ENCODE measurements at places on chromosomes 13 and 19. TPM values are rescaled to one million over a fixed set of nuclear protein-coding genes. Genes with fewer than 3 reads are reported as not detected.
A peak's percentile ranks its signal among the peaks of the same experiment; 100 is the strongest.

GRCh38 chr19:56905631-56906150 lies 65.2 kb upstream of the PEG3 start:
- DNase-seq = no peak

GRCh38 chr19:33344573-33344925 lies 29.0 kb upstream of the CEBPG start:
- no peak for DNase-seq

- DNase-seq = no peak
Measured at GRCh38 chr13:74067818-74068217, 66.4 kb downstream of the KLF12 start.

GRCh38 chr19:50562996-50563395 lies 5.2 kb downstream of the LRRC4B start:
- no peak for DNase-seq

DNA sequence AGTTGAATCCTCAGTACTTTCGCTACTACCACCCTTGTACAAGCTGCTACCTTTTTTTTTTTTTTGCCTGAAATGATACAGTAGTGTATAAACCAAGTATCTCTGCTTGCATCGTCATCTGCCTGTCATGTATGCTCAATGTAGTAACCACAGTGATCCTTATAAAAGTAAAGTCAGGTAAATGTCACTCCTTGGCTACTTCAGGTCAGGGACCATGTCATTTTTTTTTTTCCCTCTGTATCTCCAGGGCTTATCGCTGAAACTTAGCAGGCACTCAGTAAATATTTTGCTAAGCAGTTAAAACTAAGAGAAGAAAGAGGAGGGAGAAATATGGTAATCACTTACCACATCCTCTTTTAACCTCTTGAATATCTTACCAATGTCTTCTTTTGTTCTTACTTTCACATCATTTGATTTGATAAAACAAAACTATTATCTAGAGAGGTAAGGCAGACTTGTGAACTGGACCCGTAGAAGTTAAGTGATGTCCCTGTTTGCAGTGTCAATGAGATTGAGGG lies 96.8 kb upstream of the KLF12 start:
- no peak for DNase-seq

- peak; percentile 74 for DNase-seq
Measured at GRCh38 chr19:9914315-9915207, 21.8 kb downstream of the OLFM2 start.

DNA sequence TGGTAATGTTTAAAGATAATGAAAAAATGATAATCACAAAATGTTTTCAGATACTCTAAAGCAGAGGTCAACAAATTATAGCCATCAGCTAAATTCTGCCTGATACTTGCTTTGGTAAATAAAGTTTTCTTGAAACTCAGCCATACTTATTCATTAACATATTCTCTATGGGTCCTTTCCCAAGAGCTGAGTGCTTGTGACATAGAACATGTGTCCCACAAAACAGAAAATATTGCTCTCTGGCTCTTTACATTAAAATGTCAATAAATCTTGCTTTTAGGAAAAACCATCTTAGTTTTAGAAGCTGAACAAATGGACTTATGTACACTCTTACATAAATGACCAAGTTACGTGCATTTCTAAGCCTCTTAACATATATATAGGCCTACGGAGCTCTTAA lies 307.1 kb downstream of the DCT start:
- DNase-seq = no peak

GRCh38 chr13:80399340-80400163 lies 58.6 kb upstream of the SPRY2 start:
- DNase-seq = no peak

DNA sequence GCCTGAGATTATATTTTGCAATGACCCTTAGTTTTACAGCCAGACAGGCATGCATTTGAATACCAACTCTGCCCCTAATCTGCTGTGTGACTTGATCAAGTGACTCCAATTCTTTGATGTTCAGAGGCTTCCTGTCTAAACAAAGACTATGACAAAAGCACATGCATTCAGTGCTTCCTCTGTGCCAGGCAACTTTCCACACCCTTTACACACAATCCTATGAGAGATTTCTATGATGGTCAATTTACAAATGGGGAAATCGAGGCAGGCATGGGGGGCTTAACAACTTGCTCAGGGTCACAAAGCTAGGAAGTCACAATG lies 3.7 kb upstream of the LYPD3 start:
- DNase-seq = peak; percentile 78

- peak; percentile 69 for DNase-seq
Measured at GRCh38 chr13:27476943-27477703, 26.8 kb upstream of the MTIF3 start.

- no peak for DNase-seq
Measured at GRCh38 chr13:60327511-60327910, 69.5 kb upstream of the TDRD3 start.

DNA sequence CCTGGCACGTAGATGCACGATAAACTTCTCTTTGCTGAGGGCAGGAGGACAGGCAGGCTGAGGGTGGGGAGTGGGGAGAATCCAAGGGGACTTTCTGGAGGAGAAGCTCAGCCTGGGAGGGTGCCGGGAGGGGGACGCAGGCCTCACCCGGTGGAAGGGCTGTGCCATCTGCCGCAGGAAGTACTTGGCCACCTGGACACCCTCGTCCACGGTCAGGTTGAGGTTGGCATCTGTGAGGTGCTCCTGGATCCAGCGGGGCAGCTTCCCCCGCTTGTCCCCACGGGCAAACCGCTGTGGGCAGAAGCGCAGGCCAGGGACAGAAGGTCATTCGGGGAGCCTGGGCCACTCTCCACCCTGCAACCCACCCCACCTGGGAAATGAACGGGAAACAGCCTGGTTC lies 11.5 kb downstream of the KLC3 start:
- DNase-seq = no peak

GRCh38 chr19:4807188-4807587 lies 15.7 kb downstream of the FEM1A start:
- DNase-seq = no peak

DNA sequence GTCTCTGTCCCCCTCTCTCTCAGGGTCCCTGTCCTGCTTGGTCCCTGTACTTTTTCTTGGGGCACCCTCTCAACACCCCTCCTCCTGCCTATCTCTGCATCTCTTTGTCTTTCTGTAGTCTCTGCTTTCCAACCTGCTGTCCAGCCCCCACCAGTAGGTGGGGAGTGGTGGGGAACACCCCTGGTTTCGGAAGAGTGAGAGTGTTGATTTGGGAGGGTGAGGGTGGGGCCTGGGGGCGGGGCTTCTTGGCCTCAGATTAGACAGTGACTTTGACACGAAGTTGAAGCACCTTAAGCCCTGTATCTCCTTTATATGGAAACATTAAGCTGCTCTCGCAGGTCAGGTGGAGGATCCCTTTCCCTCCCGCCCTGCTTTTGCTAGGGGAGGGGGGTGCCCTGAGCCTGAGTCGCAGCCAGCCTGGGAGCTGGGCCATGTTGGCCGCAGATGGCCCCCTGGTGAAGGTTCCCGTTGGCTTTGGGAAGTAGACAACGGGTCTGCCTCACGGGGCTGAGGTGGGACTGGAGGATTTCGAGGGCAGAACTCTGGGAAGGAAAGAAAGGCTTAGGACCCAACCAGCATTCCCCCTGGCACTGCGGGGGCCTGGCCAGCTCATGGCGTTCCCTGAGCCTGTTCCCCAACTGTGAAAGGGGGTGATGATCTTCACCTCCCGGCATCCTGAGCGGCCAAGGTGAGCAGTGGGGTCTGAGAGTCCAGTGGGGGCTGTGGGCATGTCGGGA lies at the start of gene KCNJ14:
TSS of gene KCNJ14 (plus strand) at position 404 of the 737 bp plus-strand sequence. CDS start 6,151 bp downstream, outside the sequence.
- DNase-seq = no peak

DNA sequence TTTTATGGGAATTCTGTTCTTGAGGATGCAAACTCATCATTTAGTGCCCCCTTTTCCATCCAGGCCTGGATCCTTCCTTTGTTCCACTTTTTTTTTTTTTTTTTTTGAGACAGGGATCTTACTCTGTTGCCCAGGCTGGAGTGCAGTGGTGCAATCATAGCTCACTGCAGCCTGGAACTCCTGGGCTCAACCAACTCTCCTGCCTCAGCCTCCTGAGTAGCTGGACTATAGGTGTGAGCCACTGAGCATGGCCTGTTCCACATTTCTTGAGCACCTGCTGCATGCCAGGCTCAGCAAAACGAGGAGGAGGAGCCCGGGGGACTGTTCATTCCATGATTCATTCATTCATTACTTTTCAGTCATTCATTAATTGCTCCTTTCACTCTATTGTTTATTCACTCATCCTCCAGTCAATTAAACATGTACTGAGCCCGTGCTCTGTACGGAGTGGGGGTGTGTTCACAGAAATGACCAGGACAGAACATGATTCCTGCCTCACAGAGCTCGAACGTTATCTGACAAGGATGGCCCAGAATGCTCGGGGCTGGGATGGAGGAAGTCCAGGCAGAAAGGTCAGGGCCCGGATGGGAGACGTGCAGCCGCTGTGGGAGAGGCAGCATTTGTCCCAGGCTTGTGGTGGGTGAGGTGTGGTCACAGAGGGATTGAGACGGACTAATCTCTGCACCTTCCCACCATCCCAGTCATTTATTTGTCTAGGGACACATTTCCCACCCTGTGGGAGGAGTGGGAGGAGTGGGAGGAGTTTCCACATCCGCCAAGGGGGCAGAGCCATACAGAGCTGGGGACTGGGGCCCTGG lies 51.2 kb upstream of the SHKBP1 start:
- no peak for DNase-seq

- DNase-seq = no peak
Measured at GRCh38 chr13:75255653-75256052, 226.3 kb downstream of the TBC1D4 start.

GRCh38 chr13:70959035-70959775 lies 851.0 kb upstream of the KLHL1 start:
- no peak for DNase-seq

DNA sequence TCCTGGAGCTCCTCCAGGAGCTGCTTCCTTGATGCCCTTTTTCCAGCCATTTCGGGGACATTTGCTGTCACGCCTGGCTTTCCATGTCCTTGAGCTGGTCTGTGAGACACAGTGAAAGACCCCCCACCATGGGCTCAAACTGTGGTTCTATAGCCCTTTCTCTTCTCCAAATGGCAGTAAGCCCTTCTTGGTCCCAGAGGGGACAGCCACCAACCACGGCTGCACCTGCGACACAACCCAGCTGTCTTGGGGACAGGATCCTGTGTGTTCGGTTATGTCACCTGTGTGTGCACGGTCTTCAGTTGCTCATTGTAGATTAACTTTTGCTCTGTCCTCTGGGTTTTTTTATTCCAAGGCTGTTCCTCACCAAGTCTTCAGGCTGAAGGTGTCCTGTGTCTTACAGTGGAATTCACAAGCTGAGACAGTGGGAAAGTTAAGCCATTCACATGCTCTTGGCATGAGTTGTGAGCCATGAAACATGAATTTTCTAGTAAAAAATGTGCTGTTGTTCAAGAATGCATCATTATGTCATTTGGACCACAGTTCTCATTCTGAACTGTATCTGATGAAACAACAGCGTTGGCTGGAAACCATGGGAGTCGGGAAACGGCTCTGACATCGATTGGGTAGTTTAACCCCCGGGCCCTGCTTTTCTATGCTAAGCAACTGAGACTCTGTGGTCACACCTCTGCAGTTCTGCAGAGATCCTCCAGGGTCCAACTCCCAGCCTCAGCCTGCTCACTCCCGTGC lies 129.5 kb upstream of the MCF2L start:
- no peak for DNase-seq

- DNase-seq = no peak
Measured at GRCh38 chr13:21616880-21617279, 12.9 kb upstream of the MICU2 start.

GRCh38 chr13:90068658-90069057 lies 1278.8 kb upstream of the MIR17HG start:
- DNase-seq = no peak

DNA sequence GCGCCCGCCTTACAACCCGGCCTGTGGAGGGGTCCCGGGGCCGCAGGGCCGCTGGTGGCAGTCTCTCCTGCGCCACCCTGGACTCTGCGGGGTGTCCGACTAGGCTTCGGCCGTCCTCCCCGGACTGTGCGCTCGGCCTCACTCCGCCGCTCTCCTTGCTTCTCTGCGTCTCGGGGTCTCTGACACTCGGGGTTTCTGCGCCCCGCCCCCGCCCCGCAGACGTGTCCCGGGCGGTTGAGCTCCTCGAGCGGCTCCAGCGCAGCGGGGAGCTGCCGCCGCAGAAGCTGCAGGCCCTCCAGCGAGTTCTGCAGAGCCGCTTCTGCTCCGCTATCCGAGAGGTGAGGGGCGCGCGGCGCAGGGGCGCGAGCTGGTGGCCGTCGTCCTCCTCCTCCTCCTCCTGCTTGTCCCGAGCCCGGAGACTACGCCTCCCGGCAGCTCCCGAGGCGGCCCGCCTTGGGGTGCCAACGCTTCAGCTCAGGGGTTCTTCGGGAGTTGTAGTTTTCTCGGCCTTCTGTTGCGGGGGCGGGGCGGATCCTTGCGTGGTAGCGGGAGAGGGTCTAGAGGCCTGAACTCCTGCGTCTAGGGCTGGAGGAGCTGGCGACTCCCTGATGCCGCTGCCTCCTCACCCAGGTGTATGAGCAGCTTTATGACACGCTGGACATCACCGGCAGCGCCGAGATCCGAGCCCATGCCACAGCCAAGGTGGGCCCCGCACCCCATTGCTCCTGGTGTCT lies 627 bp downstream of the LIN7B start:
- peak; percentile 53 for DNase-seq

Gene NXNL1
- polyA plus RNA-seq = not detected

Gene ZNF625
- 1.1 TPM for polyA plus RNA-seq

Gene CCNA1
- polyA plus RNA-seq = not detected

Gene NCAN
- not detected for polyA plus RNA-seq

Gene ATP1A3
- 0.54 TPM for polyA plus RNA-seq

Gene TSHZ3
- 0.21 TPM for polyA plus RNA-seq

Gene ZNF729
- not detected for polyA plus RNA-seq

Gene WDR88
- polyA plus RNA-seq = 0.24 TPM

Gene TRAPPC5
- 191 TPM for polyA plus RNA-seq

Measured in naive thymus-derived CD4-positive, alpha-beta T cell (primary cell).